ENCODE measurements at places on chromosomes 2 and 18.

DNA sequence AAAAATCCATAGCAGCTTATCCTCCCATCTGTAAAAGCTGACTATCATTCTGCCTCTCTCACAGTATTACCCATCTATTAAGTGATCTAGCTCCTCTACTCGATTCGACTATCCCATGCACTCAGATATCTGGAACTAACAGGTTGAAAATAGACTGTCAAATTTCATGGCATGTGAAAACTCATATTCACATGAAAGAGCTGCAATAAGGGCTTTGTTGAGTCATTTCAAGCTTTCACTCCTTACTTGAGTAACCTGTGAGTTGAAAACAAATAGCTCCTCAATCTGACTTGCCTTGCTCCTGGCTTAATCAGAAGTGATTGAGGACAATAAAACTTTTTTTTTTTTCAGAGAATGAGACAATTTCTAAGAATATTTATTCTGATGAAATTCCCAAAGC is 192.4 kb upstream of the ERBB4 start:
- DNase-seq, result no peak

- no peak for DNase-seq
These were observed 52.3 kb downstream of the ZEB2 start for GRCh38 chr2:144467502-144468137.

GRCh38 chr2:38719706-38720105 is 31.5 kb downstream of the SRSF7 start:
- DNase-seq, result no peak

- DNase-seq, result no peak
These were observed 159.0 kb downstream of the RDH14 start for GRCh38 chr2:18401471-18401870.

GRCh38 chr2:140863713-140864112 is 1267.1 kb downstream of the LRP1B start:
- peak; percentile 28 for DNase-seq

GRCh38 chr2:240997856-240998705 is at the start of gene SNED1:
SNED1 (plus strand) TSS chr2:240998618; CDS start chr2:240998838, 220 bp downstream.
- peak; percentile 38 for DNase-seq

GRCh38 chr2:213149949-213150314 is 1.5 kb downstream of the IKZF2 start:
- no peak for DNase-seq

- peak; percentile 59 for DNase-seq
These were observed 276.5 kb upstream of the NRP2 start for GRCh38 chr2:205405752-205406151.

DNA sequence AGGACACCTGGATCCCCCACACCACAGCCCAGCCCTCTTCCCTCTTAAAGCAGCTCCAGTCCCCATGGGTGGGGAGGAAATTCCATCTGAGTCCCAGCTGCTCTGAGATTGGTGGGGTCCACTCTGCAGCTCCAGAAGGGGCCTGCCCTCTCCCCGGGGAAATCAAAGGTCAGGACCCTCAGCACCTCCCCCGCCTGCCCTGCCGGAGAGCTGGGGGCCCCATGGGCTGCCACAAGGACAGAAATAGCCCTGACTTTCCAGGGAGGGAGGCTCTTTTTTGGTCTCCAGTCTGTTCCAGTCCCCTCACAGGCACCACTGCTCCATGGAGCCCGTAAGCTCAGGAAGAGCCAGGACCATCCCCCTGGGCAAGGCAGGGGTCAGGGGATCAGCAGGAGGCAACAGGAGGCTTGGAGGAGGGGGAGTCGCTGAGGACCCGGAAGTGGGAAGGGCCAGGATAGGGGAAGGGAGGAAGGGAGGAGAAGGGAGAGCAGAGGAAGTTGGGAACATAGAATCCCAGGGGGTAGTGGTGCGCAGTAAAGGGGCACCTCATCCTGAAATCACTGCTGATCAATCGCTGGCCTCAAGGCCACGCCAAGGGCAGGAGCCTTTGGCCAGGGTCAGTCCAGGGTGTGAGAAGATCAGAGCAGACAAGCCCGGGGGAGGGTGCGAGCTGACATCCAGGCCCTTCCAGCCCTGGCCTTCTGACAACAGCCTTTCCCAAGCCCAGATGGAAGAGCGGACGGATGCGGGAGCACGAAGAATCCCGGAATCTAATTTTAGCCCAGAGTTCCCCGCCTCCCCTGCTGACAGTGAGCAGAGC is 7.6 kb downstream of the ADRA2B start:
- peak; percentile 10 for DNase-seq

- no peak for DNase-seq
These were observed 33.4 kb downstream of the CARF start for GRCh38 chr2:202945497-202945896.

- DNase-seq, result no peak
These were observed 4.5 kb upstream of the GAL3ST2 start for GRCh38 chr2:241772063-241772499.

- DNase-seq, result no peak
These were observed 31.7 kb upstream of the UBXN4 start for GRCh38 chr2:135709992-135710391.

DNA sequence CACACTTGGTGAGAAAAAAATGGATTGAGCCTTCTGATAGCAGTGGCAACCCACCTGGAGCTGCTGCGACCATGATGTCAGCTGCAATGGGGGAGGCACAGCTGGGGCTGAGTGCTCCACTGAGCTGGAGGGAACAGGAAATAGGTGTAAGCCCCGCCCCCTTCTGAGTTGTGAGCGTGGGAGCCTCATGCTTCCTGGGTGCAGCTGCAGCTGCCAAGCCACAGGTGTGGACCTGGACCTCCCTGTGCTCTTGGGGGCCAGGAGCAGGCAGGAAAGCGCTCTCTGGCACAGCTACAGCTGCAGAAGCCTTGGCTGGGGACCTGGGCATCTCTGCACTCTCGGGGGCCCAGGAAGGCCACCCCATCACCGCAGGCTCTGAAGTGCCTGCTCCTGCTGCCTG is 970.6 kb downstream of the DCDC2C start:
- no peak for DNase-seq

DNA sequence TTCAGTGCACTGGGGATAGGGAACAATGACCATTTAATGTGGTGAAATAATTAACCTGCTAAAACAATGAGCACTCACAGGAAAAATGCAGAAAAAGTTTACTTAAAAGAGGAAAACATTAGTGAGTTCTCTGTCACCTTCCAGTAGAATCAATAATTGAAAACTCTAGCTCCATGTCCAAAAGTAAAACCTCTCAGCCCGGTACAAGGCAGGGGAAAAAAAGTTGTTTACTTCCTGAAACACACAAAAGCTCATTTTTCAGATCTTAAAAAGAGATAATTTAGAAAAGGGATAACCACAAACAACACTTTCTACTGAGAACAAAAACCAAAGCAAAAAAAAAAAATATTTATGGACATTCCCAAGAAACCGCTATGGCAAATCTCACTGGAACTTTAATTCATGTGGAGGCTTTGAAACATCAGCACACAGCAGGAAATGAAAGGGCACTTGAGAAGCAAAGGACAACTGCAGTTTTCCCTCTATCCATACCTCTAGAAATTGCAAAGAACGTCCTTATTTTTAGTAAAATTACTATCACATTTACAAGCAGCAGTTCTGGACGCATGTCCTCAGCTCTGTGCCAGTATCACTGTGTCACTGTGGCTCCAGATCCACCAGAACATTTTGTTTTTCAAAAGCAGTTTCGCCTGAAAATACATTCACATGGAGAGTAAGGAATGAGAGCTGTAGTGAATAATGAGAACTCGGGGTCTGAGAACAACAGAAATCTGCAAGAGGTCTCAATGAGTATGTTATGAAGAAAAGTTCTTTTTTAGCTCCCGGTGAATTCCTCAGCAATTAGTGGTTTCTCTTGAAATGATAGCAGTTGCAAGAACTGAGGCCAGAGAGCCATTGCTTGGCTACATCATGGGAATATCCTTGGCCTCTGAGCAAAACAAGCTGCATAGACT is 44.7 kb upstream of the DNAH7 start:
- DNase-seq, result no peak

DNA sequence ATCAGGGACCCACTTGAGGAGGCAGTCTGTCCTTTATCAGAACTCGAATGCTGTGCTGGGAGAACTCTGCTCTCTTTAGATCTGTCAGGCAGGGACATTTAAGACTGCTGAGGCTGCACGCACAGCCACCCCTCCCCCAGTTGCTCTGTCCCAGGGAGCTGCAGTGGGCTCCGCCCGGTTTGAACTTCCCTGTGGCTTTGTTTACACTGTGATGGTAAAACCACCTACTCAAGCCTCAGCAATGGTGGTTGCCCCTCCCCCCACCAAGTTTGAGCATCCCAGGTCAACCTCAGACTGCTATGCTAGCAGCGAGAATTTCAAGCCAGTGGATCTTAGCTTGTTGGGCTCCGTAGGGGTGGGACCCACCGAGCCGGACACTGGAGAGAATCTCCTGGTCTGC is 11.8 kb upstream of the LHCGR start:
- DNase-seq, result no peak

GRCh38 chr2:223589901-223590300 is 12.3 kb downstream of the SCG2 start:
- DNase-seq, result no peak

- no peak for DNase-seq
These were observed 69.6 kb upstream of the COL5A2 start for GRCh38 chr2:189249171-189249570.

DNA sequence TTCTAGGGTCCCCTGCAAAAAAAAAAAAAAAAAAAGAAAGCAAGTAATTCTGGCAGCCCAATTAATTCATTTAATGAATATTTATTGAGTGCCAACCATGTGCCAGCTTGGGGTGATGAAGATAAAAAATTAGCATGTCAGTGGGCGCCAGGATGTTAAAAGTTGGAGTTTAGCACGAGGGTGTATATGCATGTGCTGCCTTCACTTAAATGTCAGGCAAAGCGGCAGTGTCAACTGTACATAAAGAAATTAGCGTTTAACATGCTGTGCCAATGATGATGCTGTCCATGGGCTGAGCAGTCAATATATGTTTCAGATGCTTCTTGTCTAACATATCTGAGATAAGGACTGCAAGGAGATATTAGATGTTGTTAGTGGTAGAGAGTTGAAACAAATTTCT is 49.5 kb downstream of the ASAP2 start:
- no peak for DNase-seq

DNA sequence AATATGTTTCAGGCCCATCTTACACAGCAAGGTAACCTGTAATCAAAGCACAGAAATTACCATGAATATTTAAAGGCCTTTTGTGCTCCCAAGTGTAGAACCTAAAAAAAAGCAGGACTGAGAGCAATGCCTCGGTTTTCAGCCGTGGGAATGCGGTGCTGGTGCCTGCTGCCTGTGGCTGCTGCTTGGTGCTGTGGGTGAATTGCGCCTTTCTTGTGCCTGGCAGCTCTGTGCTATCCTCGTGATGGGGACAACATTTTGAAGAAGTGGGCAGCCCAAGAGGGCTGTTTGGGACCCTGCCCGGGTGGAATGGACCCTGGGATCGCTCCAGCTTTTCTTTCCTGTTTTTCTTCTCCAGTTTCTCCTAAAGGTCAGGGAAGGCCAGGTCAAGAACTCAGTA is 91.2 kb downstream of the ASAP2 start:
- DNase-seq, result no peak
